ENCODE measurements at places on chromosomes 2 and 18. TPM values are rescaled to one million over a fixed set of nuclear protein-coding genes. Genes with fewer than 3 reads are reported as not detected.
A peak's percentile ranks its signal among the peaks of the same experiment; 100 is the strongest.

The SLC4A3 gene
- total RNA-seq: 0.19 TPM

The ZAP70 gene
- 4.9 TPM for total RNA-seq

The NETO1 gene
- not detected for total RNA-seq

The SEPTIN2 gene
- 119 TPM for total RNA-seq

The ABCG5 gene
- total RNA-seq: 15.4 TPM

The MBD2 gene
- 11.8 TPM for total RNA-seq

DNA sequence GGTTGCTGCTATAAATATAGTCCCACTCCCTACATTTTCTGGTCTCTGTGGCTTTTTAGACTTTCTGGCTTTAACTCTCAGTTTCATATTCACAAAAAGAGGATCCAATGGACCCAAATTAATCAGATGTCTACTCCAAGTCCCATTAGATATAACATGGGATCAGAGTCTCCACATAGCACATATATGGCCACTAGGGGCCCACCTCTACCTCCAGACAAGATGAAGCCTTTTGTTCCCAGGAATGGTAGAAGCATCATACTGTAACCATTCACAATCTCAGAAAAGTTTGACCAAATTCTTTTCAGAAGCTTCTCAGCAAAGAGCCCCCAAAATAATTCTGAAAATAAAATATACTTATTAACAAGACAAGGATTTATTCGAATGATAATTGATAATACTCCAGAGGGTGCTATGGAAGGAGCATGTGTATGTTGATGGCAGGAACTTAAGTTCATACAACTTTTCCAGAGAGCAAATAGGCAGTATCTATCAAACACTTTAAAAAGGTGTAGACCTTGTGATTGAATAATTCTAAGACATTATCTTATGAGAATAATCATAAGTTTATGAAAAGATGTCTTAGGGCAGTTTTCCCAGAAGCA lies 382.3 kb upstream of the CRIM1 start:
- no peaks in the 10 kb centered on the region for H3K36me3 ChIP-seq
- DNase-seq: no peak
- no peak overlapping the region for H3K4me3 ChIP-seq
- no peaks in the 10 kb centered on the region for H3K4me1 ChIP-seq

- no peak overlapping the region for H3K27ac ChIP-seq
- no peak for DNase-seq
- H3K4me1 ChIP-seq: peaks cover 8% of the 10 kb centered on the region
- no peak overlapping the region for H3K4me3 ChIP-seq
- H3K36me3 ChIP-seq: no peaks in the 10 kb centered on the region
These were observed 38.8 kb downstream of the LIMS1 start for GRCh38 chr2:108573061-108573460.

- H3K4me3 ChIP-seq: no peak overlapping the region
- H3K4me1 ChIP-seq: no peaks in the 10 kb centered on the region
- no peaks in the 10 kb centered on the region for H3K27me3 ChIP-seq
- peak overlapping the region; percentile 67 for H3K27ac ChIP-seq
- H3K36me3 ChIP-seq: no peaks in the 10 kb centered on the region
- DNase-seq: no peak
These were observed 24.1 kb upstream of the NMUR1 start for GRCh38 chr2:231554327-231554726.

- H3K4me1 ChIP-seq: peaks cover 9% of the 10 kb centered on the region
- peak overlapping the region; percentile 14 for H3K27ac ChIP-seq
- H3K27me3 ChIP-seq: no peaks in the 10 kb centered on the region
- H3K4me3 ChIP-seq: no peak overlapping the region
These were observed 10.0 kb downstream of the SLC40A1 start for GRCh38 chr2:189570570-189571031.

DNA sequence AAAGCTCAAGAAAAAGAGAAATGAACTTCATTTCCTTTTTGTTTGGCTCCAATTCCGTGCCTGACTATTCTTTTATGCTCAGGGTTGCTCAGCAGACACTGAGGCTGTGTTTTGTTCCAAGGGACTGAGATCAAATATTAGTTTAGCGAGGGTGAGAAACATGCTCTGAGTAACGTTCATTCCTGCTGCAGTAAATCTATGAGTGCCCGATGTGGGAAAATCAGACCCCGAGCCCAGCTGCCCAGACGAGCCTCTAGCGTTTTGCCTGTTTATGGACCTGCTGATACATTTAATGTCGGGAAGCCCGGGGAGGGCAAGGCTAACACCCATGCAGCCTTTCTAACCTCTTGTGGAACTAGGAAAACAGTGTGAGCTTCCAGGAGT lies 119.2 kb downstream of the VAPA start:
- H3K4me3 ChIP-seq: peak overlapping the region; percentile 14
- no peak for DNase-seq
- H3K36me3 ChIP-seq: no peaks in the 10 kb centered on the region
- H3K27me3 ChIP-seq: no peaks in the 10 kb centered on the region

- no peak for DNase-seq
- H3K27me3 ChIP-seq: no peaks in the 10 kb centered on the region
- no peak overlapping the region for H3K4me3 ChIP-seq
- H3K36me3 ChIP-seq: no peaks in the 10 kb centered on the region
- H3K27ac ChIP-seq: no peak overlapping the region
These were observed 584.3 kb downstream of the ADCYAP1 start for GRCh38 chr18:1488957-1489356.

DNA sequence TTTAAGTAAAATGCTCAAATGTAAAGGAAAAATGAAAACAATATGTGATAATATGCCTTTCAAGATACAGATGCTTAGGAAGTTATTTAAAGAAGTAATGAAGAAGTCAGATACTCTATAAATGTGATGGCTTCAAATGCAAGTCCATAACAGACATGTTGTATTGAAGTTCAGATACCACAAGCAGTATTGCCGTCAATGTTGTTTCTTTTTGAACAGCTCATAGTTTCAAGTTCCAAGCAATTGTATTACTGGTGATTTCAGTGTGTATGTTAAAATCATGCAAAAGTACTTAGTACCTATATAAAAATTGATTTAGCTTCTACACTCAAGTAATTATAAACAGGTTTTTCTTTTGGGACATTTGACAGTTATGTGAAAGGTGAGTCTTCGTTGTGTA lies 24.9 kb downstream of the KCMF1 start:
- peaks cover 16% of the 10 kb centered on the region for H3K4me1 ChIP-seq
- H3K36me3 ChIP-seq: no peaks in the 10 kb centered on the region
- no peak for DNase-seq
- no peak overlapping the region for H3K4me3 ChIP-seq
- no peaks in the 10 kb centered on the region for H3K27me3 ChIP-seq

- H3K4me3 ChIP-seq: no peak overlapping the region
- H3K4me1 ChIP-seq: peaks cover 1% of the 10 kb centered on the region
- no peak overlapping the region for H3K27ac ChIP-seq
These were observed 96.1 kb upstream of the ODC1 start for GRCh38 chr2:10544252-10544651.

- DNase-seq: no peak
- H3K4me3 ChIP-seq: peak overlapping the region; percentile 92
These were observed 566 bp downstream of the GATA6 start for GRCh38 chr18:22169889-22170420.

DNA sequence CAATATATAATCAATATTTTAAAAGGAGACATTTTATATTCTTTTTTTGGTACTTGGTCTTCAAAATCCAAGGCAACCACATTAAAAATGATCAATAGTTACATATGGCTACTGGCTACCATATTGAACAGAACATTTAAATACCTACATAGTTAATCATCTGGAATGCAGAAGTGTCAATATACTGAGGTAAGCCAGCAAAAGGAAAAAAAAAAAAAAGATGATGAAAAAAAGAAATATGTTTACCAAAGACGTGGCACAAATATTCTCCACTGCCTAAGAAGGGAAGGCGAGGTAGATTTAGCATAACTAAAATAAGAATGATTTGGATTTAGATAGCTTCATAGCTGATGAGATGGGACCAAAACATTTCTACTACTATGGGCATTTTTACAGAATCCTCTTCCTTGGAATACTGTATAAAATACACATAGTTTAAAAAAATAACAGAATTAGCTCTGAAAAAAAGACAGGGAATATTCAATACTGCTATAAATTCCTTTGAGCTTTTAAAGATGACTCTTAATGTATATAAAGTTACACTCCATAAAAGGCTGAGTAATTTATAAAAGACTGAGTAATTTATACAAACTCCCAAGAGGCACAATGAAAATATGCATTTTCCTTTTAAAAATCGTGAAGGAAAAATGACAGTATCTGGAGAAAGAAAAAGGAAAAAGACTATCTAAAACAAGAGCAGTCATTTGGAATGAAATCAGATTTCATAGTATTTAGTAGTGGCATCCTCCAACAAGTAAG lies 63.5 kb downstream of the CDH2 start:
- H3K27ac ChIP-seq: no peak overlapping the region
- H3K36me3 ChIP-seq: no peaks in the 10 kb centered on the region
- H3K4me1 ChIP-seq: peaks cover 31% of the 10 kb centered on the region
- H3K4me3 ChIP-seq: no peak overlapping the region
- DNase-seq: no peak

DNA sequence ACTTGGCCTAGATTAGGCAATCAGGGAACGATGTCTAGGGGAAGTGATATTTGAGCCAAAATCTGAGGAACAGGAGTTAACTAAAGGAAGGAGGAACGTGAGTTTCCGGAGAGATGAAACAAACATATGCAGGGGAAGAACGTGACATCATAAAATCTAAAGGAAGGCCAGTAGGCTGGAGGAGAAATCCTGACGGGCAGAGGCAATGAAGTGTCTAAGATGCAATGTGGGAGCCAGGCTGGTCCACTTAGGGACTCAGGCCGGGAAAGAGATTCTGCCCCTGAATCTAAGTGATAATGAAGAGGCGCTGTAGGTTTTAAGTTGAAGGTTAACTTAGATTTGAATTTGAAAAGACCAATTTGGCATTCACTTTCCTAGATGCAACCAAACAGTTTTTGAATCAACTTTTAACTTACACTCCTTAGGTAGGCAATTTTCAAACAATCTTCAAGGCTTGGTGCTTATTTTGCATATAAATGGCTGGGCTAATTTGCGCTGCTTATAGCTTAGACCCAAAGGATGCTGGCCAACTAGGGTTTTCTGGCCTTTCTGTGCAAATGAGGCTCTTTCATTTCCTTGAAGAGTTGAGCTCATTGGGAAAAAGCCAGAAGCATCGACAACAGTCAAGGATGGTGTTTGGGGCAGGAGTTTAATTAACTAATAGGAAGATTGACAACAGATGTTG lies 221.7 kb downstream of the SOX11 start:
- peaks cover 7% of the 10 kb centered on the region for H3K27me3 ChIP-seq

DNA sequence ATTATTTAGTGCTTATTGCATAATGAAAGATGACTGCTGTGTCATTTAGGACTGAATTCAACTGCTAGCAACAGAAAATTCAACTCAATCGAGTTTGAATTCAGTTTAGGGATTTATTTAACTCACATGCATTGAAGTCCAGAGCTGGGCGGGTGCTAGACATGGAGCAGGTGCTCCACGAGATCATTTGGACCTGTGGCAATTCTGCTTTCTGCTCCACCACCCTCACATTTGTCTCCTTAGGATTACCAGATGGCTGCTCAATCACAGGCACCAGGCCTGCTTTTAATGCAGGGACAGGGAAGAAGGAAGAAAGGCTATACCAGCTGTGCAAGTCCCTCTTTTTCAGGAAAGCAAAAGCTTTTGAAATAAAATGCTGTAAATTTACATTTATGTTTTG lies 572.9 kb upstream of the SLC8A1 start:
- no peak for DNase-seq
- no peaks in the 10 kb centered on the region for H3K36me3 ChIP-seq
- H3K27ac ChIP-seq: no peak overlapping the region
- no peak overlapping the region for H3K4me3 ChIP-seq
- H3K4me1 ChIP-seq: no peaks in the 10 kb centered on the region
- H3K27me3 ChIP-seq: peaks cover 3% of the 10 kb centered on the region

- H3K4me1 ChIP-seq: no peaks in the 10 kb centered on the region
- no peaks in the 10 kb centered on the region for H3K27me3 ChIP-seq
- no peak for DNase-seq
- no peak overlapping the region for H3K27ac ChIP-seq
- H3K4me3 ChIP-seq: no peak overlapping the region
These were observed 38.0 kb downstream of the COA5 start for GRCh38 chr2:98570356-98570755.

DNA sequence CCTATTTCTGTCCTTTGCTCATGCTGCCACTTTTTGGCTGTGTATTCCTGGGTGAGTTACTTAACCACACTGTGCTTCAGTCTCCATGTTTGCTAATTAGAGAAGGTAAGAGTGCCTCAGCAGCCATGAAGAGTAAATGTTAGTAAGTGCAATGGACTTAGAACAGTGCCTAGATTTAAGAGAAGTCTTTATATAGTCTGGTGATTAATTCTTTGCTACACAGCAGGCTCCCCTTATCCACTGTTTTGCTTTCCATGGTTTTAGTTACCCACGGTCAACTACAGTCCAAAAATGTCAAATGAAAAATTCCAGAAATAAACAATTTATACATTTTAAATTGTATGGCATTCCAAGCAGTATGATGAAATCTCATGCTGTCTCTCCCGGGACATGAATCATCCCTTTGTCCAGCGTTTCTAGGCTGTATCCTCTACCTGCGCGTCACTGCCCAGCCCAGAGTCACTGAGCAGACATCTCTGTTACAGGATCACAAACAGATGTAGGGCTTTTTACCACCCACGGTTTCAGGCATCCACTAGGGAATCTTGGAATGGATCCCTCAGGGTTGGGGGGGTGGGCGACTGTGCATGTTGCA lies 91.0 kb downstream of the CTIF start:
- DNase-seq: no peak
- H3K4me1 ChIP-seq: peaks cover 5% of the 10 kb centered on the region
- H3K27ac ChIP-seq: no peak overlapping the region
- no peaks in the 10 kb centered on the region for H3K27me3 ChIP-seq
- H3K4me3 ChIP-seq: no peak overlapping the region

- H3K4me1 ChIP-seq: no peaks in the 10 kb centered on the region
- no peak overlapping the region for H3K4me3 ChIP-seq
- DNase-seq: no peak
These were observed 31.3 kb downstream of the SNED1 start for GRCh38 chr2:241029599-241030332.

- H3K27ac ChIP-seq: no peak overlapping the region
- no peaks in the 10 kb centered on the region for H3K27me3 ChIP-seq
- H3K4me3 ChIP-seq: no peak overlapping the region
- peaks cover 4% of the 10 kb centered on the region for H3K4me1 ChIP-seq
- no peak for DNase-seq
- H3K36me3 ChIP-seq: no peaks in the 10 kb centered on the region
These were observed 156.8 kb downstream of the THADA start for GRCh38 chr2:43438858-43439655.

- H3K27me3 ChIP-seq: no peaks in the 10 kb centered on the region
- no peak overlapping the region for H3K4me3 ChIP-seq
- no peak for DNase-seq
- no peaks in the 10 kb centered on the region for H3K36me3 ChIP-seq
- H3K27ac ChIP-seq: no peak overlapping the region
These were observed 27.9 kb downstream of the ITGAV start for GRCh38 chr2:186617771-186618170.

- no peak for DNase-seq
- H3K27me3 ChIP-seq: no peaks in the 10 kb centered on the region
- H3K4me1 ChIP-seq: no peaks in the 10 kb centered on the region
- H3K27ac ChIP-seq: no peak overlapping the region
- no peaks in the 10 kb centered on the region for H3K36me3 ChIP-seq
These were observed 181.8 kb downstream of the BCL11A start for GRCh38 chr2:60371681-60372080.

GRCh38 chr2:102606353-102606752 lies 13.0 kb upstream of the SLC9A2 start:
- H3K36me3 ChIP-seq: no peaks in the 10 kb centered on the region
- no peak overlapping the region for H3K27ac ChIP-seq
- H3K27me3 ChIP-seq: no peaks in the 10 kb centered on the region
- no peak overlapping the region for H3K4me3 ChIP-seq

GRCh38 chr2:223914324-223914723 lies 30.8 kb downstream of the WDFY1 start:
- H3K27ac ChIP-seq: no peak overlapping the region
- no peaks in the 10 kb centered on the region for H3K36me3 ChIP-seq
- H3K27me3 ChIP-seq: no peaks in the 10 kb centered on the region
- no peaks in the 10 kb centered on the region for H3K4me1 ChIP-seq
- no peak for DNase-seq
- H3K4me3 ChIP-seq: no peak overlapping the region
